Osteocyte (in vitro differentiated cells): ENCODE measurements at places on chromosomes 13 and 19.

- no peak for DNase-seq
These were observed 104.7 kb upstream of the FREM2 start for GRCh38 chr13:38582133-38582532.

DNA sequence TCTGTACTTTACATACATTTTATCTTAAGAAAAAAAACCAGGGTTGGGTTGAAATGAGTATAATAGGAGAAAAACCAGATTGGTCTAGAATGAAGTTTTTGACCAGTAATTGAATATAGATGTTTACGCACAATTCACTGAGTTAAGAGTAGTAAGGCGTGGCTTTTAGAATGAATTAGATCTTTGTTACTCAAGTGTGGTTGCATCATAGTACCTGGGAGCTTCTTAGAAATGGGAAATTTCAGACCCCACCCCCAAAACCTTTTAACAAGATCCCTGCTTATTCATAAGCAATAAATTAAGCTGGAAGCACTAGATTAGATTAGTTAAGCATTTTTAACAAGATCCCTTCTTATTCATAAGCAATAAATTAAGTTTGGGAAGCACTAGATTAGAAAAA is 28.7 kb upstream of the LMO7 start:
- no peak for DNase-seq

DNA sequence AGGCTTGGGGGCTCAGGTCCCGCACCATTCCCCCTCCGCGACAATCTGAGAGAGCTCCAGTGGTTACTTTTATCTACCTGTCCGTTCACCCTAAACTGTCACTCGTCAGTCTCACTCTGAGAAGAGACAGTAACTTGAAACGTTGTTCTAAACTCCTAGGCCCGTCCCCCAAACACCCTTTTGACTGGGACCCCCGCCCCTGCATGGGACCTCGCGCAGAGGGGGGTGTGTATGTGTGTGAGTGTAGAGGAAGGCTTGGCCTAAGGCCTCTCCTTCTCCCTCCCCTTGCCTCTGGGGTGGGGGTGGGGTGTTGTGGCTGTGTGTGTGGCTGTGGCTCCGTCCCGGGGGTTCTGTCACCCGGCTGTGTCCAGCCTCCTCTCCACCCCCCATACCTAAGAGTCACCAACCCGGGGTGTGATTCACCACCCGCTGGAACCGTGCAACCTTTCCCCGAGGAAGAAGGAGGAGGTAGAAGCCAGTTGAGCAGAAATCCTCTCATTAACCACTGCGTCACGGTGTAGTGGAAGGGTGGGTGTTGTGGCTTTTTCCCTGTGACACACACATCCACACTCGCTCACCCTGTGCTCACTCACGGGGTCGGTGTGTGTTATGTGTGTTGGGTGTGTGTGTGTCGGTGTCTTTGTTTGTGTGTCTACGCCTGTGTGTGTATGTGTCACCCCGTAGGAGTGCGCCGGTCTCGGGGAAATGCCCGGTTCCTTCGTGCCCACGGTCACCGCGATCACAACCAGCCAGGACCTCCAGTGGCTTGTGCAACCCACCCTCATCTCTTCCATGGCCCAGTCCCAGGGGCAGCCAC is 2.4 kb downstream of the FOSB start:
- no peak for DNase-seq

GRCh38 chr19:27833031-27833430 is 1379.9 kb downstream of the UQCRFS1 start:
- DNase-seq = no peak

- DNase-seq = no peak
These were observed 15.6 kb downstream of the NUCB1 start for GRCh38 chr19:48915757-48916156.

GRCh38 chr19:307793-308420 is 16.7 kb upstream of the PLPP2 start:
- DNase-seq = no peak

DNA sequence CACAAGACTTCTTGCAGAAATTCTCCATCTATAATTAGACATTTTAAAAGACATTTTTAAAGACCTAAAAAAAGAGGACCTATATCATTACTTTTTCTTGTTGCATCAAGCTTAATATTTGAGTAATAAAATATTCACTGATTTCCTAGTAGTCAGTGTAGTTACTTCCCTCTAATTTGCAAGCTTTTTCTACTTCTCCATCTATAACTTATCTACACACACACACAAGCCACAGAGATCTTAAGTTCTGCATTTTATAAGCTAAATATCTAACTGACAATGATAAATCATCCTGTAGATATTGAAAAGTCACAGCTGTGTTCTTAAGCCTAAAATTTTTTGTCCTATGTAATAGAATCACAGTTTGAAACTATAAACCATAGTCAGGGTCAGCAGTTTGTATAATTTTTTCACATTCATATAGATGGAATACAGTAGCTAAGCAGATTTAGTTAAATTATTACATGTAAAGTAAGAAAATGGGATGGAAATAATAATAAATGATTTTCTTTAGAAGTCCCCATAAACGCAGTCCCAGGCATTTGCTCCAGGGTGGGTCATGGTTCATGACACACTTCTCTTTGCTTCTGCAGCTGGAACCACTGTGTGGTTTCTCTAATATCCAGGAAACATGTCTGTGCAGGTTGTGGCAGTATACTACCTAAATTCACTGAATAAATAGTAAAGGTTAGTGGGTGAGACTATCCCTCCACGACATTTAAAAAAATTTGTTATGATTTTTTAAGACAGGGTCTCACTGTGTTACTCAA is 60.2 kb downstream of the ESD start:
- DNase-seq = no peak

- DNase-seq = no peak
These were observed 4.7 kb upstream of the YJEFN3 start for GRCh38 chr19:19524053-19524452.

DNA sequence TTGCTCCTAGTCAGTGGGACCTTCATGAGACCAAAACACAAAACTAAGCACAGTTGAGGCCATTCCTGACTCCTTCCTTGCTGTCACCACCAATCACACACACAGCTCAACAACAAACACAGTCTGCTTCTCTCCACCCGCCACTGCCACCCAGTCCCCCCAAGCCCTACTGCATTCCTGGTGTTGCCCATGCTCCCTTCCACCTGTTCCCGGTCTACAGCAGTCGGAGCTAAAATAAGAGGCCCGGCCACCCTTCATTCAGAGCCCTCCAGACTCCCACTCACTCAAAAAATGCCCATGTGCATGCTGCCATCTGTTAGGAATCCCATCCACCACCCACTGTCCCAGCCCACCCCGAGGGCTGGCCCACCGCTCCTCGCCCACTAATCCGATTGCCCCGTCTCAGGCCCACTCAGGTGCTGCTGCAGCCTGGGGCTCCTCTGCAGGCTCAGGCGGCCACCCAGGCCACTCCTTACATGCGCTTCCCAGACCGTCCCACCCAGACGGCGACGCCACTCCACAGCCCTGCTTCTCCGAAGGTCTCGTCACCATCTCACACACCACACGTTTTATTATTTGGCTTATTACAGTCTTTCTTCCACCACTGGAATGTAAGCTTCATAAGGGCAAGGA is 127.6 kb downstream of the RNF17 start:
- no peak for DNase-seq

DNA sequence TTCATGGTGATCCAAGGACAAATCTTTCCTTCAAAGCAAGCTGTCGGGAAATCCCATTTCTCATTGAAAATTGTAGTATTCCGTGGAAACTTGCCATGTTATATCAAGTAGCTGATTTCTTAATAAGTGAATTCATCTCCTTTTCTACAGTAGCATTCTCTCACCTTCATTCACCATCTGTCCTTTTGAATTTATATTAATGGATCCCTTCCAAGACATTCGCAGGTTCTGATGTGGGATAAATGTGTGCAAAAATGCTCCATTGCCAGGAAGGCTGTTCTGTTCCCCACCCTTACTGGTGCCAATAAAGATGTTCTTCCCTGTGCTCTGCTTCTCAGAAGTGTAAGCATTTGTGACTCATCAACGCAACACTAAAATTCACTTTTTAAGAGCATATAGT is 36.2 kb downstream of the AMER2 start:
- no peak for DNase-seq

DNA sequence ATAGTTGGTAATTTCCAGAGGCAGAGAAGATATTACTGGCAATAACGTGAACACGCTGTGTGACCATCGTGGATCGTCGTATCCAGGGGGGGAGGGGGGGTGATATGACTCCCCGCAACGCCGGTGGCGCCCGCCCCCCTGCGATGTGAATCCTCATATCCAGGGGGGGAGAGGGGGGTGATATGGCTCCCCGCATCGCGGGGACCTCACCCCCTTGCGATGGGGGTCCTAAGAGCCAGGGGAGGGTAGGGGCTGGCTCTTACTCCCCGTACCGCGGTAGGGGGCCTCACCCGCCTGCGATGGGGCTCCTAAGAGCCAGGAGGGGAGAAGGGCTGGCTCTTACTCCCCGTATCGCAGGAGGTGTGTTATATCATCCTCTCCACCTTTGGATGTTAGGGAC is 31.3 kb upstream of the RGCC start:
- no peak for DNase-seq

GRCh38 chr19:44904426-44904994 is 1.1 kb upstream of the APOE start:
- DNase-seq = no peak

GRCh38 chr13:64158908-64159307 is 2743.3 kb upstream of the PCDH20 start:
- no peak for DNase-seq

DNA sequence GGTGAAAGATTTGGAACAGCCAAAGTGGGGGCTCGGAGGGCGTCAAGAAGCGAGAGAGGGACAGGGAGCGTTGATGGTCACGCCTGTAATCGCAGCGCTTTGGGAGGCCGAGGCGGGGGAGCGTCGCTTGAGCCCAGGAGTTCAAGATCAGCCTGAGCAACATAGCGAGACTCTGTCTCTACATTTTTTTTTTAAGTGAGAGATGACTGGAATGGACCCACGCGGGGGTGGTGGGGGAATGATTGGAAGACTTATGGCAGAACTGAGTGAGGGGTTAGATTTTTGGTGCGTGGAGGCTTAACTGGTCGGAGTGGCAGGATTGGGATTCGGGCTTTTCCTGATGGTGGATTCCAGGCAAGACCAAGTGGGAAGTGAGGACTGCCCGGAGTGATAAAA is 725 bp downstream of the PSMD8 start:
- DNase-seq = no peak
